ENCODE measurements at places on chromosomes 1 and 21. TPM values are rescaled to one million over a fixed set of nuclear protein-coding genes. Genes with fewer than 3 reads are reported as not detected.

Gene CTSS
- polyA plus RNA-seq: not detected

Gene OR2M3
- not detected for polyA plus RNA-seq

Gene HPDL
- polyA plus RNA-seq: 100 TPM

Gene GLIS1
- polyA plus RNA-seq: 0.15 TPM

Gene UTS2
- not detected for polyA plus RNA-seq

Gene CENPF
- 13.7 TPM for polyA plus RNA-seq

Gene RGSL1
- not detected for polyA plus RNA-seq

Gene KRTAP12-2
- polyA plus RNA-seq: 0.46 TPM

Gene C1QTNF12
- polyA plus RNA-seq: 2.1 TPM

Gene RBM15
- 18.6 TPM for polyA plus RNA-seq

Gene CPTP
- polyA plus RNA-seq: 13.4 TPM

Gene RNF223
- not detected for polyA plus RNA-seq

Gene APOBEC4
- polyA plus RNA-seq: not detected

Gene TBX19
- polyA plus RNA-seq: 1.8 TPM

Gene RPTN
- not detected for polyA plus RNA-seq

Gene C1orf56
- polyA plus RNA-seq: 5.6 TPM

Gene MAP3K7CL
- 0.08 TPM for polyA plus RNA-seq

Gene TFB2M
- 10.4 TPM for polyA plus RNA-seq

Gene CCDC17
- 0.95 TPM for polyA plus RNA-seq

Gene OLIG2
- 0.93 TPM for polyA plus RNA-seq

Gene GJB5
- 3.3 TPM for polyA plus RNA-seq

Gene ZFP69B
- polyA plus RNA-seq: 1.4 TPM

Gene TNFRSF9
- not detected for polyA plus RNA-seq

Gene SKI
- 8.3 TPM for polyA plus RNA-seq

Gene FAM72B
- polyA plus RNA-seq: 7.7 TPM

Gene C1QC
- polyA plus RNA-seq: not detected

Gene TRAF3IP3
- polyA plus RNA-seq: not detected

Gene AKR7A3
- 0.72 TPM for polyA plus RNA-seq

Gene MX1
- polyA plus RNA-seq: 5.7 TPM
